ENCODE measurements at places on chromosomes 7 and 10.

DNA sequence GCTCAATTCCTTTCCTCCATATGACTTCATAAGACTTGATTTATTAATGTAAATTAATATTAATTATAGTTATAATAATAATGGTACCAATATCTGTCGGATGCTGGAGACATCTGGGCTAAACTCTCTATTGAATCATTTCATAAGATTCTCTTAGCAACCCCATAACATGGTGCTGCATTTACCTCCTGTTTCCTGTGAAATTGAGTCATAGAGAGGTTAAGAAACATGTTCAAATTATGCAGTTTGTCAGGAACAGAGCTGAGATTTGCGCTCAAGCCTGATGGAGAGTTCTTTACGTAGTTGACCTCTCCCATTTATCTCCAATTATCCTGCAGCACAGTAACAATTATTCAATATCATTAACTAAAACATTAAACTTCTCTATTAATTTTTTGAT, 621.8 kb upstream of the FZD8 start:
- DNase-seq = no peak

- no peak for DNase-seq
Observed at GRCh38 chr10:127125331-127125730, 71.1 kb downstream of the INSYN2A start.

GRCh38 chr10:19385846-19386450, 337.3 kb downstream of the MALRD1 start:
- no peak for DNase-seq

GRCh38 chr10:51707821-51708424, 8.5 kb upstream of the CSTF2T start:
- no peak for DNase-seq

DNA sequence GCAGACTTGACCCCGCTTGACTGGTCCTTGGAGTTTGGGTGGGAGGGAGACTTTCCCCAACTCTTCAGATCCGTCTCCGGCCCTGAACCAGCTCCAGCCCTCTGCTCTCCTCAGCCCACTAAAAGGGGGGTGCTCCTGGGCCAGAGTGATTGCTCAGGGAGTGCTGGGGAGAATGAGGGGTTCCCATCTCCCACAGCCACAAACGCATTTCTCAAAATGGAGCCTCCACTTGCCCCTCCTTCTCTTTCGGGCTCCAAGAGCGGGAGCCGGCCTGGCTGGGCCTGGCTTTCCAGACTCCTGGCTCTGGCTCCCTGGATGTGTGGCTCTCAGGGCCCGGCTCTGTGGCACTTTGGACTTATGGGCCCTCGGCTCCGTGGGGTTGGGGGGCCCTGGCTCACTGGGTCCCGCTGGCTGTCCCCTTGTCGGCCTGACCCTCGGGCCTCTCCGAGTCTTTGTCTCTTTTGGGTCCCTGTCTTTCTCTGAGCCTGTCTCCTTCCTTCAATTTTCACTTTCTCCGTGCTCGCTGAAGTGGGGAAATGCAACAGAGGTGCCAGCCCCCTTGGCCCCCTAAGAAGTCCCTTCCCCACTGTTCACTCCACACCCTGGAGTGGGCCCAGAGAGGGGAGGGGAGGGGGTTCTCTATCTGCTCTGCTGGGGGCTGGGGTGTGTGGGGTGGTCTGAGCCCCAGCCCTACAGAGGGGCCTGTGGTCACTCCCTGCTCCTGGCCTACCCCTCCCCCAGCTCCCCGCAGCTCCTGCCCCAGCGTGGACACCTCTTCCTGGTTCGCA, 713 bp downstream of the LZTS2 start:
- peak; percentile 77 for DNase-seq

DNA sequence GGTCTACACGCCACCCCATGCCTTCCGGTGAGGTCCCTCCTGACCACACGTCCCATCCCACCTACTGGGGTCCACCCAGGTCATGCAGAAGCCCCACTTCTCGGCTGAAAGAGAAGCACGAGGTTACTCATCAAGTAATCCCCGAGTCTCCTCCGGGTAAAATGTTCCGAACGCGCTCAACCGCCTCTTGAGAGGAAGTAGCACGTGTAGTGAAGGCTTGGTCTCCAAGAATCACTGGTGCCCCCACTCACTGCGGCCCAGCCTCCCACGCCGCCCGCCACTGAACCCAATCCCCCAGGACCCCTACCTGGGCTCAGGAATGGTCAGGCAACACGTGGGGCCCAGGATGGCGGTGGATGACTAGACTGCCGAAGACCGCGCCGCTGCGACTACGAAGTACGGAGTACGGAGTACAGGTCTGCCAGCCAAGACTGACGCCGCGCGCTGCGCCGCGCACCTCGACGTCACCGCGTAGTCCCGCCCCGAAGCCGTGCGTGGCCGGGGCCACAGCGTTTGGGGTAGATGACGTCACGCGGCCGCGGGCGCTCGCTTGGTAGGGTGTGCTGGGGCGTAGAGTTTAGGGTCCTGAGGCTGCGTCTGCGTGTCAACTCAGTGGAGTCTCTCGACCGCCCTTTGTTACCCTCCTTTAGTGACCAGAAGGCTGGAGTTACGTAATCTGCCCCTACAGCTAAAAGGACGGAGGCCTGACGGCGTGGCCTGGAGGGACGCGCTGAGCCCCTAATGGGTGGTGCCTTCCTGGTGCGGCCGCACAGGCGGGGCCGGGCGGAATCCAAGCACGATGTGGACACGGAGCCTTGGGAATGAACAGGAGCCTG, 7.6 kb upstream of the MYO1G start:
- peak; percentile 100 for DNase-seq

GRCh38 chr10:24869354-24870015, 82.9 kb downstream of the PRTFDC1 start:
- DNase-seq = no peak

- peak; percentile 70 for DNase-seq
Observed at GRCh38 chr7:48454750-48455192, 283.5 kb downstream of the ABCA13 start.

DNA sequence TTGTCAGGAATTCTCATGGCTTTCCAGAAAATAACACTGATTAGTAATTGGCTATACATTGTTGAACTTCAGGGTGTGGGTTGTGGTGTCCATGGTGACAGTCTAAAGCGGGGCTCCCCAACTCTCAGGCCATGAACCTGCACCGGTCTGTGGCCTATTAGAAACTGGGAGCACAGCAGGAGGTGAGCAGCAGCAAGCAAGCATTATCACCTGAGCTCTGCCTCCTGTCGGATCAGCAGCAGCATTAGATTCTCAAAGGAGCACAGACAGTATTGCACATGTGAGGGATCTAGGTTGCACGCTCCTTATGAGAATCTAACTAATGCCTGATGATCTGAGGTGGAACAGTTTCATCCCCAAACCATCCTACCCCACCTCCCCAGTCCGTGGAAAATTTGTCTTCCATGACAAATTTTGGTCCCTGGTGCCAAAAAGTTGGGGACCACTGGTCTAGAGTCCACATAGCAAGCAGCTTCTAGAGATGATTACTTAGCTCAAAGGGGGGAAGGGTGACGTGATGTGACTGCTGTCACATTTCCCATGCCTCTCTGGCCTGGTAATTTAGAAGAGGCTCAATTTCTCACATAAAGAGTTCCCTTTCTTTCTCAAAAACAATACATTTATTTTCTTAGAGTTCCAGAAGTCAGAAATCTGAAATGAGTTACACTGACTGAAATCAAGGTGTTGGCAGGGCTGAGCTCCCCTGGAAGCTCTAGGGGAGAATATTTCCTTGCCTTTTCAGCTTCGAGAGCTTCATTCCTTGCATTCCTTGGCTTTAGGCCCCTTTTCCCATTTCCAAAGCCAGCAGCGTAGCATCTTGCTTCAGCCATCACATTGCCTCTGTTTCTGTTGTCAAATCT, 17.6 kb upstream of the FAM221A start:
- DNase-seq = no peak

GRCh38 chr10:124184208-124184830, 90.9 kb upstream of the CHST15 start:
- no peak for DNase-seq

GRCh38 chr7:5424749-5425506, 1.3 kb upstream of the TNRC18 start:
- peak; percentile 41 for DNase-seq

GRCh38 chr7:106010866-106011265, 47.8 kb downstream of the CDHR3 start:
- no peak for DNase-seq

DNA sequence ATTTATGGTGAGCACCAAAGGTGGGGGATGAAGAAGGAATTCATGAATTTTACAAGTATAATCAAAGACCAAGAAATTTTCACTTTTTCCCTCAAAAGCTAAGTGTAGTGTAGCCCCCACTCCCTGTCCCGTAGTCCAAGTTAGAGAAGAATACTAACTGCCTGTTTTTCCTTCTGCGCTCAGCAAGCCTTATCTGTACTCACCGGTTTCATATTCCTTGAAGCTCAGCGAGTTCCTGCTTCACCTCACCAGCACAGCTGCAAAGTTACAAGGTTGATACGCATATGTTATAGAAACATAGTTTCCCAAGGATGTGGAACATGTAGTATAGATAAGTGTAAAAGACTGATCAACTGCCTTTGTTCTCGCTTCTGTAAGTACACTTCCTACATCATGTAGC, 16.0 kb upstream of the ZNF33B start:
- DNase-seq = no peak

DNA sequence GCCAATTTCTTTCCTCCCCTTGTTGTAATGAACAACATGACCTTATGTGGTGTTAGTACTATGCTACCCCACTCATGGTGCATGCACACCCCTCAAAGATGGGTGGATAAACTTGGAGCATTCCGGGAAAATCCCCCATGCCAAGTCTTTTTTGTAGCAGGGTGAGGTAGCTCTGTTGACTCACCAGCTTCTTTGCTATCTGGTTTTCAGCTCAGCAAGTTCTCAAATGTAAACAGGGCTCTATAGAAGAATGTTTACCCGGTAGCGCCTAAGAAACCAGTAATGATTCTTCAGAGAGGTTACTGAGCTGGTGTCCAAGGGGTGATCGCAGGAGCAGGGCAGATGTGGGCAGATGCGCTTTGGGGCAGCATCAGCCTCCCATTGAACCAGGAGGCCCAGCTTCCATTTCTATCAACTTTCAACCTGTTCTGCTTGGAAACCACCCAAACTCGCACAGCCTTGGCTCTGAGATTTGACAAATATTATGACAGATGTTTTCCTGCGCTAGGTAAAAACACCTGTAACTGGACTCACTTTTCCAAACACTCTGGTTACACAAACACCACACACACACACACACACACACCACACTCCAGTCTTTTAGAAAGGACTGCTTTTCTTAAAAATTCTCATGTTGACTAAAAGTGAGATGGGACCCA, 87.8 kb downstream of the ZRANB1 start:
- DNase-seq = no peak

DNA sequence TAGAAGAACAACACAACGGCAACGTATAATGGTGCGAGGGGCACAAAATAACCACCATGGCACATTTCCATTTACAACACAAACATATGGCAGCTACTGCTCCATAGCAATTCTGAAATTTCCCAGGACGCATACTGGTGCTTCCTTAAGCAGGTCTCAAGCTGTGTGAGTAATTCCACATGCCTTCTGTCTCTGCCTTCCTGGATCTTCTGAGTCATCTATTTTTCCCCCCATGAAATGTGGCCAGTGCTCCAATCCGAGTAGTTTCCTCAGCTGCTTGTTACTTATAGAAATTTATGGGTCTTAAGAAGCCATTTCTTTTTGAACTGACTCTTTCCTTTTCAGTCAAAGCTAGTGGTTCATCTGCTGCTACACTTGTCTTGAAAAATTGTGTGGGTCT, 256.6 kb upstream of the KLF6 start:
- DNase-seq = no peak

- no peak for DNase-seq
Observed at GRCh38 chr7:152597507-152597906, 78.4 kb downstream of the XRCC2 start.

DNA sequence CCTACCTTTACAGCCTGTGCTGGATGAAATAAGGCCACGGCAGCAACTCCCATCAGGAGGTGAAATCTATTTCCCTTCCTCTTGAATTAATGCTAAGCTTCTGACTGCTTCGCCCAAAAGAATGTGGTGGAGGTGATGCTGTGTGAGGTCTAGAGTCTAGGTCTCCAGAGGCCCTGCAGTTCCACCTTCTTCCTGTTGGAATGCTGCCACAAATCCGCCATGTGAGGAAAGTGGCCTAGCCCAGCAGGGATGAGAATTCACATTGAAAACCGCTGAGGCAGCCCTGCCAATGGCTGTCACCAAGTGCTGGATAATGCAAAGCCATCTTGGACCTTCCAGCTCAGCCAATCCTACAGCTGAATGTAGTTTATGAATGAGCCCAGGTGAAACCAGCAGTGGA, 28.0 kb downstream of the RHOBTB1 start:
- DNase-seq = no peak

DNA sequence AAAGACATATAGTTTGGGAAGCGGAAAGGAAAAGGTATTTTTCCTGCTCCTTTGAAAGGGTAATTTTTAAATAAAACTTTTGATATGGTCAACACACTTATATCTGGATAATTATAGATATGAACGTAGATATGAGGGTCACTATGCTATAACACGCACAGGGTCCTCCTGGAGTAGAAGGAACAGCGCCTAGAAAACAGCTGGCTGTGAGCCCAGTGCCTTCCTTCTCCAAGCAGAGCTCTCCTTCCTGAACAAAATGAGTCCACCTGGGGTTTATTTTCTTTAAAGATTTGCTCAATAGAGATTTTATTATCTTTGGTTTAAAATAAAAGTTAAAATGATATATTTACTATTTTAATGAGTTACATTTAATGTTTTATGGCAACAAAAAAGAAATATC, 13.1 kb downstream of the STEAP1 start:
- no peak for DNase-seq

DNA sequence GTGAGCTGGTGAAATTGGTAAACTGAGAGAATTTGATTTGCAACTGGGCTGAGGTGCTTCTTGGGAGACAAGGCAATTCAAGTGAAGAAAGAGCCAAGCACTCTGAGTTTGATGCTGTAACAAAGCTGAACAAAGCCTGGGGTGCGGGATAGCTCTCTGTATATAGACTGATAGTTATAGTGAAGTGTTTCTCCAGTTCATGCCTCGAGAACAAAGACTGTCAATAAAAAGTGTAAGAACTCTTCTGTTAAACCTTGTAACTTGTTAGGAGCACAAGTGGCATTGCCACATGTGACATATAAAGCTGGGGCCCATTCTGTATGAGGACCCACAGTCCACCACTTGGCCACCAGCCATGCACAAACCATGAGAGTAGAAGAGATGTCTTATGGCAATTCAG, 11.3 kb upstream of the PNPLA8 start:
- DNase-seq = no peak

- DNase-seq = no peak
Observed at GRCh38 chr10:34627331-34627730, 187.8 kb downstream of the PARD3 start.

All from upper lobe of left lung (tissue), 6 donors.